Activated CD4-positive, CD25-positive, alpha-beta regulatory T cell (primary cell): ENCODE measurements at places on chromosomes 5 and 9.

- DNase-seq = no peak
Observed at GRCh38 chr9:75906531-75906930, 16.1 kb downstream of the PCSK5 start.

DNA sequence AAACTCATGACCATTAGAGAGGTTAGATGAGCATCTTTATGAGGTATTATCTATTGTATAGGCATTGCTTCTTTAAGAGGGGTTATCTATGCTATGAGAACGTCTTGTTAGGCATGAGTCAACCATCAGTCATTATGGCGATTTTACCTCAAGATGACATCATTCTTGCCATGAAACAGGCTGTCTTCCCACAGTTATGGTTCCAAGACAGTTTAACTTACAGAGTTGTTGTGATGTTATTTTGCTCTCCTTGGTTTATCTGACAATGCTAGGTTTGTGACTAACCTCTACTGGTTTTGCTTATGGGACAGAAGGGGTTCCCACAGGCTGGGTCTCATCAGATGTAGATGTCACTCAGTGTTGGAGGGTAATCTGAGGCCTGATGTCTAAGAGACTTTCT is 1864.7 kb upstream of the ACO1 start:
- no peak for DNase-seq

- no peak for DNase-seq
Observed at GRCh38 chr9:10265153-10265631, 347.6 kb downstream of the PTPRD start.

DNA sequence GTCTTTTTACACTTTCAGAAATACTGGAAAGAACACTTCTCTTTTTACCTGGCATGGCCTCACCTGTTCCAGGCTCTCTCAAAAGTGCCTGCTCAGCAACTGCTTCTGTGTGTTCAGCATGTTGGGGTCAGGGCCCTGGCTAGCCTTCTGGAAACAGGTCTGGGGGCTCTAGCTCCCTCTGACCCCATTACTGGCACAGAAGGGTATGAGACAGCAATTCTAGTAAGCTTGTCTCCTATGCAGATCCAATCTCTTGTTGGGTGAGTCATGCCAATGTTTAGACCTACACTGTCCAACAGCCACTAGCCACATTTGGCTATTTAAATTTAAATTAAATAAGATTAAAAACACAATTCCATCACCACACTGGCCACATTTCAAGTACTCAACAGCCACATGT is 80.8 kb downstream of the MAPKAP1 start:
- DNase-seq = no peak

DNA sequence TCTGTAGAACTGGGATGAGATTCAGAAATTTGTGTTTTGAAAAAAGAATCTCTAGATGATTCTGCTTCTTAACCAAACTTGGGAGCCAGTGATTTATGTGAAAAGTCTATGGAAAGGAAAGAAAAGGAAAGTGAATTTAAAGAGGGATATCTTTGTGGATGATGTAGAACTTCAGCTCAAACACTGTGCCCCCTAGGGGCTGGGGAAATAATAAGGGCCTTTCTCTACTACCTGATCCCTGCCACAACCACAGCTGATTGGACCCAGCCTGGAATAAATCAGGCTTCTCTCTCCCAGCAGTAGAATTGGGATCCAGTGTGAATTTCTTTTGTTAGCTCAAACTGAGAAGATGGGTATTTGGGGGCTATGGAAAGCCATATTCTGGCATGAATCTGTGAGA is 155.0 kb downstream of the PRELID2 start:
- DNase-seq = no peak

- no peak for DNase-seq
Observed at GRCh38 chr9:15276328-15276938, 30.6 kb downstream of the TTC39B start.

DNA sequence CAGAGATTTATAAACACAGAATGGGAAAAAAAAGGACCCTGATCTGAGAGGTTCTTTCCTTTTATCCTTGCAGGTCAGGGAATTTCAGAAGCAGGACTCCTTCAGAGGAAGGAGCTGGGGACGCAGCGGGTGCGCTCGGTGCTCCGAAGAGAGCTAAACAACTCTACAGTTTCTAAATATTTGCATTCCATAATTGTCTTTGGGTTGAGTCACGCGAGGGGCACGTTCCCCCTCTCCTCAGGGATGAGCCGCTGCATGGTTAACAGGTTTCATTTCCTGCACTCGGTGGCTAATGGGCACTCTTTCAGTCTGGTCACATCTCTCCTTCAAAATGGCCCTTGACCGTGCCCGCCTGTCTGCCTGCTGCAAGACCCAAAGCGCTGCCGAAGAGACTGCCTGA is 165.0 kb upstream of the HMHB1 start:
- DNase-seq = no peak

GRCh38 chr9:92141144-92142129 is 26.2 kb upstream of the SPTLC1 start:
- DNase-seq = no peak

DNA sequence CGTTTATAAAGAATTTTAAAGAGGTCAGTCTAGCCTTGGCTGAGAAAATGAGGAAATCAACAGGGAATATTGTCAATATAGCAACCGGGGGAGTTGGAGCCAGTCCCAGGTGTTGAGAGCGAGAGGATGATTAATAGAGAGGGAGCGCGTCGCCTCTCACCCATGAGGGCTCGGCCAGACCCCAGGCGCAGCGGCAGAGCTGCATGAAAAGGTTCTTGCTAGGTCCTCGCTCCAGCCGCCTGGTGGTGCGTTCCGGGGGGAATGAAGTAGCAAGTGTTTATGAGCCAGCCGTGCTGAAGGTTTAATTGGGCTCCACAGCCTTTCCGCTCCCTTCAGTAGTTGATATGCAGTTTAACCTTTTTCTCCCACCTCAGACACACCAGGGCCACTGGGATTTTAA is 167.3 kb upstream of the IRX1 start:
- no peak for DNase-seq

DNA sequence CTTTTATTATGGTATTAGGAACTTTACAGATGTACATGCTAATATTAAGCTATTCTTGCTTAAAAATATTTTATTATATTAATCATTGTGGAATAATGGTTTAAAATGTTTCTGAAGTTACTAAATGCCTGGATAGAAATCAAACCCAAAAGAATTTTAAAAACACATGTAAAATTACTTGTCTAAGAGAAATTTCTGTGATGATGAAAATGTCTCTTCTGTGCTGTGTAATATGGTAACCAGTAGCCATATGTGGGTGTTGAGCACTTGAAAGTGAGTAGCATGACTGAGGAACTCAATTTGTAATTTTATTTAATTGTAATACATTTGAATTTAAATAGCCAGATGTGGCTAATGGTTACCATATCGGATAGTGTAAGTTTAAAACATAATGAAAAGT is 66.7 kb upstream of the HSPB3 start:
- no peak for DNase-seq

DNA sequence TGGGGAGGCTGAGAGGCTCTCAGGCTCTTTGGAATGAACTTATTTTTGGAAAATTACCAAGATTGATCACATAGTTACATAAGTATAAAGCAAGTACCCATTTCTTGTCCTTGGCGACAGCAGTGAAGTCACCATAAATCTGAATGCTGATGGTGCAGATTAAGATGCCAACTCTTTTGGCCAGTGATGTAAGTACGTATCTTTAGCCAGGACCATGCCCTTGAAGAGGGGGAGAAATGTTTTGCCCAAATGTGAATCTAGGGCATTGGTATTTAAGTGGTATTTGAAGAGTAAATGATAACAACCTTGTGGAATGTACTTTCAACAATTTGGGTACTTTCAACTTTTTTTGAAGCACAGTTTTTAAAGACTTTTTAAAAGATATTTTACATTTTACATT is 68.2 kb upstream of the RAD23B start:
- DNase-seq = no peak

- no peak for DNase-seq
Observed at GRCh38 chr9:135613946-135614805, 25.2 kb downstream of the GLT6D1 start.

- DNase-seq = no peak
Observed at GRCh38 chr9:68498816-68499215, 41.9 kb downstream of the TMEM252 start.

DNA sequence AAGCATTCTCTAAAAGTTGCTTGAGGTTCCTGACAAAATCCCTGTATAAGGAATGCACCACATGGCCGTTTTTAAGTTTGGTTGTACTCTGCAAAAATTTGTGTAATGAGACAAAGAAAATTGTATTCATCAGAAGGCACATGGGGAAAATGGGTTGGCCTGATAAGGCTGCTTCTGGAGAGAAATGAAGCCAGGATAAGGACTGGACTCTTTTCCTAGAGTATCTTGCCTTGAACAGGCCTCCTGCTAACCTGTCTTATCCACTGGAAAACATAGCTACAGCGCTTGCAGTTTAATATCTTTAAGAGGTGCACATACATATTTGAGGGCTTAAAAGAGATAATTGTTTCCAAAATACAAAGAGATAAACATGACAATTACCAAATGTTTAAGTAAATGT is 41.4 kb upstream of the IFNK start:
- no peak for DNase-seq

DNA sequence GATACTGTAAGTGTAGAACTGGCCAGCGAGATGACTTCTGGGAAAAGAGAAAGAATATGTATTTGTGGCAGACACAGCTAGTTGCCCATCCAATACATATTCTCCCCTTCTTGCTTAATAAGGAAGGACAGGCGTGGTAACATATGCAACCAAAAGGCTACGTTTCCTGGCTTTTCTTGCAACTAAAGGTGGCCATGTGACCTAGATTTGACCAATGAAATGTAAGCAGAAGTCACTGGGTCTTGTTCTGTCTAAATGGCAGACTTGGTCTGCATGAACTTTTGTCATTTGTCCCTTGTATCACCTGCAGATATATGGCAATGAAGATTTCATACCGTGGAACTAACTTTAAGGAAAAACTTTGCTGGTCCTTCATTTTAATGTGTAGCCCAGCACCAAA is 183.8 kb downstream of the CDH12 start:
- no peak for DNase-seq

GRCh38 chr9:130997925-130998596 is 10.9 kb upstream of the LAMC3 start:
- DNase-seq = no peak

DNA sequence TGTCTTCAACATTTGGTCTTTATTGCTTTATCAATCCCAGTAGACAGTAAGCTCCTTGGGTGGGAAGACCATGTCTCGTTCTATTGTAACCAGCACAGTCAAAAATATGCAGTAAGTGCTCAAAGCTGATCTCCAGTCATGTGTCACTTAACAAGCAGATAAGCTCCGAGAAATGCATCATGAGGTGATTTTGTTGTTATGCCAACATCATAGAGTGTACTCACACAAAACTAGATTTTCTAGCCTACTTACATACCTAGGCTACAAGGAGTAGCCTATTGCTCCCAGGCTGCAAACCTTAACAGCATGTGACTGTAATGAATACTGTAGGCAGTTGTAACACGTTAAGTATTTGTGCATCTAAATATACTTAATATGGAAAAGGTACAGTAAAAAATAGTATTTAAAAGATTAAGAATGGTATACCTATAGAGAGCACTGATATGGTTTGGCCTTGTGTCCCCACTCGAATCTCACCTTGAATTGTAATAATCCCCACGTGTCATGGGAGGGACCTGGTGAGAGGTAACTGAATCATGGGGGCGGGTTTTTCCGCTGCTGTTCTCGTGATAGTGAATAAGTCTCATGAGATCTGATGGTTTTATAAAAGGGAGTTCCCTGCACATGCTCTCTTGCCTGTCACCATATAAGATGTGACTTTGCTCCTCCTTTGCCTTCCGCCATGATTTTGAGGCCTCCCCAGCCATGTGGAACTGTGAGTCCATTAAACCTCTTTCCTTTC is 39.8 kb upstream of the PCSK5 start:
- no peak for DNase-seq

- no peak for DNase-seq
Observed at GRCh38 chr9:72952381-72952690, 517 bp downstream of the ALDH1A1 start.

DNA sequence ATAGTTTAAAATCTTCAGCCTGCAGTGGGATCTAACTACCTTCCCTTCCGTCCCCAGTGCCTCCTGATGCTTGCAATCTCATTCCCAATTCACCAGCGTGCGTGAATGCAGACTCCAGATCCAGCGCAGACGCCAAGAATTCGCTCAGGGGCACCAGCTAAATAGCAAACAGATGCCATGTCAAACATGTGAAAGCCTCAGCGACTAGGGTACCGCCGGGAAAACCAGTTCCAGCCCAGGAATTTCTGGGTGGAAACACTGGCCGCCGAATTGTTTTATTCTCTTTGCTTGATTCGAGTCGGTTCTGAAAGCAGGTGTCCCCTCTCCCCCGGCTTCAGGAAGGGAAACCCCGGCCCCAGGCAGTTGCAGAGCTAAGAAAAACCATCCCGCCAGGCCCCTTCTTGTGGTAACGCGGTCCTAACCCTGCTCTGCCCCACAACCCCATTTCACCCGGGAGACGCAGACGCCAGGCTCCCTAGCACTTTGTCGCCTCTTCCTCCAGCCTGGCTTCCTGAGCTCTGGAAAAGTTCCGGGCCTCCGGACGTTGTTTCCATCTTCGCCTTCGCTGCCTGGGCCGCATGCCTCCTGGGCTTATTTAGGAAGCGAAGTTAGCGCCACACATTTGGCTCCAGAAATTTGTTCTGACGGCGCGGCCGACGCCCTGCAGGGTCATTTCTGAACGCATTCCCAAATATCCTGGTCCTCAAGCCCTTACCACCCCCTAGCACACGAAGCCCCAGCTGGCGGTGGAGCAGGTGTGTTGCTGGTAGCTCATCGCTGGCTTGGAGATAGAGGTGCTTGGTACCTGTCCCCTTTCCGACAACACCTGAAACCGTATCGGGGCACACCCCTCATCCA is 665 bp upstream of the LVRN start:
- DNase-seq = no peak

- DNase-seq = no peak
Observed at GRCh38 chr5:125409861-125410536, 663.6 kb upstream of the ZNF608 start.

- DNase-seq = no peak
Observed at GRCh38 chr5:67118050-67118620, 78.5 kb downstream of the CD180 start.

- DNase-seq = no peak
Observed at GRCh38 chr5:127909066-127909465, 174.5 kb upstream of the SLC12A2 start.

DNA sequence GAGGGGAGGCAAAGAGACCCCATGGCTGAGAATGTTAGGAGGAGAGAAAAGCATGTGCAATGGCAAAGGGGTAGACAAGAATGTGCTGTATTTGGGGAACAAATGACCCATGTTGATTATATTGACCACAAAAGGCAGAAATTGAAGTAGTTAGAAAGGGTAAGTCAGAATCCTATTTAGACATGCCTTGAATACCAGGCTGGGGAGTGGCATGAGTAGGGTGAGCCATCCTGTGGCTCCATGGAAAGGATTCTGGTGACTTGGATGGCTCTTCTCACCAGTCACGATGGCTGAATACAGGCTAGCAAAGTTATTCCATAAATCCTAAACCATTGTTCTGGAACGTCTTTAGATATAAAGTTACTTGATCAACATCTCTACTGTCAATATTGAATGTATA is 73.4 kb upstream of the MEF2C start:
- DNase-seq = no peak

DNA sequence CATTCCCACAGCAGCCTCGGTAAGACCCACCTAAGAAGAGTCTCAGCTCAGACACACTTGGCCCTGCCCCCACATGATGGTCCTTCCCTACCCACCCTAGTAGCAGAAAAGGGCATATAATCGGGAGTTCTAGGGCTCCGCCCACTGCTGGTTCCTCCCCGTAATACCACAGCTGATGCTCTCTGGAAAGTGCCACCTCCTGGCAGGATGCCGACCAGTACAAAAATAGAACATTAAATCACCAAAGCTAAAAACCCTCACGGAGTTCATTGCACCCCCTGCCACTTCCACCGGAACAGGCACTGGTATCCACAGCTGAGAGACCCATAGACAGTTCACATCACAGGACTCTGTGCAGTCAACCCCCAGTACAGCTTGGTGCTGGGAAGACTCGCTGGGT is 271.3 kb downstream of the KIAA0825 start:
- no peak for DNase-seq
